Activated CD4-positive, CD25-positive, alpha-beta regulatory T cell treated with anti-CD3 and anti-CD28 coated beads, Interleukin-2, amount 50 U/mL, for 24 hours (primary cell): ENCODE measurements at places on chromosomes 16 and 17.

- ATAC-seq = no peak
Measured at GRCh38 chr16:72649254-72649944, 398.5 kb downstream of the ZFHX3 start.

DNA sequence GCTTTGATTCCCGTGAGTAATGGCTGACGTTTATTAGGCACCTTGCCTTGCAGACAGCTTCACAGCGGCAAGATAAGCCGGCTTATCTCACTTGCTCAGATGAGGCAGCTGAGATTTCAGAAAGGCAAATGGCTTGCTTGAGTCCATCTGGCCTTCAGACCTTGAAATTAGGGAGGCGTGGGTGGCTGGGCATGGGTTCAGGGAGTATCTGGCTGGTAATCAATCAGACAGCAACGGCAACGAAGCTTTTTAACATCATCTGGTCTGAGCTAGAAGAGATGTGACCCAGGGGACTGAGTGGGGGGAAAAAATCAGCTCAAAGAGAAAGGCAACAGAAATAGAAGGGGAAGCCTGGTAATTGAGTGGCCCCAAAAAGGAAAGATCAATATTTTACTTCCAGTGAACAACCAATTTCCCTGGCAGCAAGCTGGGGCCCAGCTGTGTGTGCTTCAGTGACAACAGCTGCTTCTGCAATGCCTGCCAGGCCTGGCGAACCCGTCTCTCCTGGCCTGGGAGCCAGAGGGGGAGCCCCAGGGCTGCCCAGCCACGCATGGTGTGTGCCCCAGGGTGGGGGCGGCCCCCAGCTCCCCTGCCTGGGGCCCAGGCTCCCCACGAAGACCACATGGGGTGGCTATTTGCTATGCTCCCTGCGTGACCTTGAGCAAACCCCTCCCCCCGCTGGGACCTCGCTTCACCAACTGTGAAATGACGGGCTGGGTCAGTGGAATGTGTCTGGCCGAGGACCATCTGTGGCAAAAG is 34.0 kb downstream of the RAB11FIP4 start:
- ATAC-seq = no peak

DNA sequence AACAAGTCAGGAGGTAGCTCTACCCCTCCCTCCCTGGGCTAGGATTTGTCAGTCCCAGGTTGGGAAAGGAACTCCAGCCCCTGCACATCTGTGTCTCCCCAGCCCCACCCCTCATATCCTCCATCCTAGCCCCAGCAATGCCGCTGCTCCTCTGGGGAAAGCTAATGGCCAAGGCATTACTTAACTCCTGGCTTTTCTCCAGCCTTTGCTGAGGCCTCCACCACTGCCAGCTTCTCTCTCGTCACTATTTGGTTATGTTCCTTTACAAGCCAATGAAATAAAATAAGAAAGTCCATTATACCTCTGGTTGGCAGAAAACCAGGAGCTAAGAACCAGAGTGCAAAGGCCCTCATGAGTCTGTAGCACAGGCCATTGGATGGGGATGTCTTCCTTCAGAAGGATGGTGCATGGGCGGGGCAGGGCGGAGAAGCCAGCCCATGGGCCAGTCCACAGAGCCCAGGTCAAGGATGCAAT is 171.0 kb downstream of the CCDC182 start:
- no peak for ATAC-seq

DNA sequence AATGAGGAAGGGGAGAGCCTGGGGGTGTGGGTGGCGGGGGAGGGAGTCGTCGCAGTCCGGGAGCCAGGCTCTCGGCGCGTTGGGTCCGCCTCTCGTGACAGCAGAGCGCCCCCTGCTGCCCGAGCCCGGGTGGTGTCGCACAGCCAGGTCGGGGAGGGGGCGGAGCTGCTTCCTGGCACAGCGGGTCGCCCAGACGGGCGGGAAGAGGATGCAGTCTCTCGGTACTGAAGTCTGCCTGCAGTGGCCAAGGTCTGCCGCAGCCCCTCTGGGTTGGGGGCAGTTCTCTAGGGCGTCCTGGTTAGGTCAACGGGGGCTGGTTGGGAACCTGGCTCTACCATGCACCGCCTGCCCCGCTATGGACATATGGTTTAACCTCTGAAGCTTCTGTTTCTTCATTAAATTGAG is 38.2 kb upstream of the CCDC182 start:
- ATAC-seq = peak; percentile 61

DNA sequence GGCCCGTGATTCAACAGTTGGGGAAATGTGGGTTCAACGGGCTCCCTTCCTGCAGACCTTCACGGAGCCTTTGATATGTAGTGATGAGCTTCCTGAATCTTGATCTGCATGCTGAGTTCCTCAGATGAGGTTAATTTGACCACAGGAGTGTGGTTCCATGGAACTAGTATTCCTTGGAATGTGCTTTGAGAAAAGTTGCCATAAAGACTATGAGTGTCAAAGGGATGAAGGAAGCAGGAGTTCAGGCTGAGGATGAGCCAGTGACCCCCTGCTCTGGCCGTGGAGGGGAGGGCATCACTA is 229.2 kb downstream of the MSI2 start:
- no peak for ATAC-seq

GRCh38 chr17:71383091-71383490 is 737.7 kb upstream of the SOX9 start:
- ATAC-seq = no peak

DNA sequence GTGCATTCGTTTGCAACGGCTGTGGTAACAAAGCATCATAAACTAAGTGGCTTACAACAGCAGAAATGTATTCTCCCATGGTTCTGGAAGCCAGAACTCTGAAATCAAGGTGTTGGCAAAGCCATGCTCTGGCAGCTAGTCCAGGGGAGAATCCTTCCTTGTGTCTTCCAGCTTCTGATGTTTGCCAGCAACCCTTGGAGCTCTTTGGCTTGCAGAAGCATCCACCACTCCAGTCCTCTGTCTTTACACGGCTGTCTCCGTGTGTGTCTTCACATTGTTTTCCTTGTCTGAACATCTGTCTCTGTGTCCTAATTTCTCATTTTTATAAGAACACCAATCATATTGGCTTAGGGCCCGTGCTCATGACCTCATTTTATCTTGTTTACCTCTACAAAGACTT is 265.3 kb upstream of the HSBP1 start:
- ATAC-seq = no peak

GRCh38 chr16:70725912-70726828 is 40.3 kb upstream of the MTSS2 start:
- ATAC-seq = no peak
